AG20443 (cell line): ENCODE measurements at places on chromosomes 7 and 10.
A peak's percentile ranks its signal among the peaks of the same experiment; 100 is the strongest.

DNA sequence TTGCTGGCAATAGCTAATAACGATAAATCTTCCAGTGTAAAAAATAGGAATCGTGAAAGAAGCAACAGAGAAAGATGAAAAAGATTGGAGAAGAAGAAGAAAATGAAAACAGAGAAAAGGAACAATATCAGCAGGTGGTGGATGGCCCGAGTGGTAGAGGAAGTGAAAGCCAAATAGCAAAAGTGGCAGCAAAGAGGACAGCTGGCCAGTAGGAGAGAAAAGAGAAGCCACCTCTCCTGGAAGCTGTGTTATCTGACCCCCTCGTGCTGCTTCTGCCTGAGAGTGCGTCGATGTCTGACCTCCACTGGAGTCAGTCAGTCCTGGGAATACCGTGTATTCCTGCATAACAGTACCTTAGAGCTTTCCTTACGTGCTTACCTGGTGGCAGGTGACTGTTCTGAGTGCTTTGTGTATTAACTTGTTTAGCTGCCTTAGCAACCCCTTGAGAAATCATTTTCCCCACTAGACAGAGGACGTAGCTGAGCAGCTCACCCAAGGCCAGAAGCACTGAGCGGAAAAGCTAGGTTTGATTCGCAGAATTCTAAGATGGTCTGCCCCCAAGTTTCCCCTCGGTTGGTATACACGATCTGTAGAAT is 88.3 kb downstream of the CHN2 start:
- no peak for DNase-seq

DNA sequence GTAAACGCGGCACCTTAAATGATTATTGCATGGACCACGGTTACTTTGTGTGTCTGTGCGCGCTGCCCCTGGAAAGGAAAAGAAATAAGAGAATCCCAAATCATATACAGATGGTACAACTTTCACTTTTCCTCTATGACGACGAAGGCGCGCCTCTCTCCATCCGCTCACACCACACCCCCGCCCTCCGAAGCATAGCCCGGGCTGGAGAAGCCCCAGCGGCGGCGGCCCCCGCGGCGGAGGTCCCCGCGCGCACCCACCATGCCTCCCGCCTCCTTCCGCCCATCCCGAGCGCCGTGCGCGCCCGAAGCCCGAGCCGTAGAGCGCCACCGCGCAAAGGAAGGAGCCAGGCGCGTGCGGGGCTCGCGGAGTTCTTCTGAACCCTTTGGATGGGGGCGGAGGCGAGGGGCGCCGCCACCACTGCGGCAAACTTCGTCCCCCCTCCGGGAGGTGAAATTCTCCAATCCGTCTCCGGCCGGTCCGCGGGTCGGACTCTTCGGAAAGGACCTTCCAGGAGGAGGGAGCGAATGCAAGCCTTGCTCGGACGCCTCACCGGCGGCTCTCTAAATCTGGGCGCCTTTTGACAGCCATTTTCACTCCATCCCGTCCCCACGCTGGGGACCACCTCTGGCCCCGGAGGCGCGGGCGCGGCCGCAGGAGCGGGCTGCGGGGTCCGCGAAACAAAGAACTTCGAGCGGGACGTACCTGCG is 588 bp downstream of the GLI3 start:
- peak; percentile 72 for DNase-seq

GRCh38 chr7:63093481-63093880 is 905.2 kb upstream of the ZNF722 start:
- DNase-seq: no peak

GRCh38 chr7:102467581-102468477 is 3.0 kb downstream of the LRWD1 start:
- DNase-seq: no peak

GRCh38 chr10:103481974-103482531 is 3.0 kb upstream of the CALHM3 start:
- peak; percentile 74 for DNase-seq

DNA sequence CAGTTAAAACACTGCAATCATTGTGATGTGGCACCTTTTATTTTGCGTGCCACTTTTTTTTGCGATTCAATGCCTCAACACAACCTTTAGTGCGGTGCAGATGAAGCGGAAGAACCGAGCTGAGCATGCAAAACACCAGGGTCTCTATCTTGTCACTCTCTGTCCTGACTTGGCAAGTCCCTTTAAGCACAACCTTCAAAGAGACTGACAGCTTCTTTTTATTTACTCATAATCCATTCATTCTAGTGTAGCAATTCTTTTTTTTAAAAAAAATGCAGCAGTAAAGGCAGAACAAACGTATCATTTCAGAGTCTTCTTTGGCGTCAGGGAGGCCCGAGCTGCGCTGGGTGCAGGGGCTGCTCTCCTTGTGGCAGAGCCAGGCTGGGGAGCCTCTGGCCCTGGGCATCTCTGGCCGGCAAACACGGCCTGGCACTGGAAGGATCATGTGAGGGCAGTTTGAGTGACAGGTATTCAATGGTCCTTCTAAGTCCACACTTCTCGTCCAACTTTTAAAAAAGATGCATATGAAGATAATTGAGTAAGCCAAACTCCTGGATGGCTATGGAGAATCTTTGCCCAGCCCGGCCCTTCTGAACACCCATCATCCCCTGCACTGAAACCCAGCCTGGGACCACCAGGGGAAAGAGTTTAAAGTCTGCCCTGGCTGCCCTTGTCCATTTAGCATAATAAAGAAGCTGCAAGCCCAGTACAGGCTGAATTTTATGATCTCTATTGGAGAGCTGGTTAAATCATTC is 3.9 kb downstream of the PTF1A start:
- DNase-seq: no peak

DNA sequence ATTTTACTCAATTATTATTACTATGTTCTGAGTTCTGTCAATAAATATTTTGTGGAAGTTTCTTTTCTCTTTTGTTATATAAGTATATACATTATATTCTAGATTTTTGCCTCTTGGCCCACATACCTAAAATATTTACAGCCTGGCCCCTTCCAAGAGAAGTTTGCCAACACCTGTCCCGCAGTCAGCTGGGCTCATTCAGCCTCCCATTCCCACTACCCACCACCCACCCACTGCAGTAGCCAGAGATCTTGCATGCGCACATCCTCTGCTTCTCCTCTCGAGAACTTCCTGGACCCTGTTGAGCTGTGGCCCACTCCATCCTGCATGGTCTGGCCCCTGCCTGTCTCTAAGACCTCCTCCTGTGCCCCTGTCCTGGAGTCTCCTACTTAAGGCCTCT is 33.6 kb downstream of the WIPF3 start:
- DNase-seq: no peak

GRCh38 chr10:96153070-96153469 is 23.0 kb downstream of the ZNF518A start:
- no peak for DNase-seq

DNA sequence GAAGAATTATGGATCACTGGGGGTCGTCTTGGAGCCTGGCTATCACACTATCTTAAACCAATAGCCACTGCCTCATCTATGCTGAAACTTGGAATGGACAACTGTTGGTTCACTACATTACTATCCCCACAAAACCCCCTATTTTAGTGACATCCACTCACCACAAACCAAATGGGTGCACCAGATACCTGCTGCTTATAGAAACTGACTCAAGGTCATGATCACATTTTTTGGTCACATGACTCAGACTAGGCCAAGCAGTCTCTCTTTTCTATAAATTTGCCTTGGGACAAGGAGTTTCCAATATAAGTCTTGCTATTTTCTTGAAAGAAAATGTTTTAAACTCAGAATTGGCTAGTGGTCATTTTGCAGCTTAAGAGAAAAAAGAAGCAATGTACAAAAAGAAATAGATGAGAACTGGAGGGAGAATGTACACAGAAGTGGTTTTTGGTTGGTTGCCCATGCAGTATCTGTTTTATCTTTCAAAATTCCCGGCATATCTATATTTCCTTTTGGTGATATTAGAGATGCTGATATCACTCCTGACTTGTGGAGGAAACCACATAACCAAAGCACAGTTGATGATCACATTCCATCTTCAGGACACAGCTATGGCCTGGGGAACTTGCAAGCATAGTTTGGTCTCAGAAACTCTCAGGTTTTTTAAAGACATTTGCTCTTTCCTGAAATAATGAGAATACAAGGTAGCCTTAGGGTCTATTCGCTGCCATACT is 85.2 kb upstream of the CACNA2D1 start:
- no peak for DNase-seq

DNA sequence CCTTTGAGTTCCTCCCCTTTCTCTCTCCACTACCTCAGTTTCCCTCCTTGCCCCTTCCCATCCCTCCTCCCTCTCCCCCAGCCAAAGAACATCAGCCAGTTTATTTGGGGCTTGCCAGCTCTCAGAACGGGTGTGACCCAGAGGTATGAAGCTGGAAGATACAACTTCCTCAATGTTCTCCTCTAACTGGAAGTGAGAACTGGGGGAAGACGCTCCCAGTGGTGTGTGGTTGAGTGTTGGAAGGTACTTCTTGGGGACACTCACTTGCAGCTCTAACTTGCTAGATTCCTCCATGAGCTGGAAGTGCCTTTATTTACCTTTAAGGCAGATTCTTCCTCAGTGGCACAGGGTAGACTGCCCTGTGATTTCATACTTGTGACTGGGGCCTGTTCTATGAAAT is 110.5 kb upstream of the HABP2 start:
- no peak for DNase-seq

DNA sequence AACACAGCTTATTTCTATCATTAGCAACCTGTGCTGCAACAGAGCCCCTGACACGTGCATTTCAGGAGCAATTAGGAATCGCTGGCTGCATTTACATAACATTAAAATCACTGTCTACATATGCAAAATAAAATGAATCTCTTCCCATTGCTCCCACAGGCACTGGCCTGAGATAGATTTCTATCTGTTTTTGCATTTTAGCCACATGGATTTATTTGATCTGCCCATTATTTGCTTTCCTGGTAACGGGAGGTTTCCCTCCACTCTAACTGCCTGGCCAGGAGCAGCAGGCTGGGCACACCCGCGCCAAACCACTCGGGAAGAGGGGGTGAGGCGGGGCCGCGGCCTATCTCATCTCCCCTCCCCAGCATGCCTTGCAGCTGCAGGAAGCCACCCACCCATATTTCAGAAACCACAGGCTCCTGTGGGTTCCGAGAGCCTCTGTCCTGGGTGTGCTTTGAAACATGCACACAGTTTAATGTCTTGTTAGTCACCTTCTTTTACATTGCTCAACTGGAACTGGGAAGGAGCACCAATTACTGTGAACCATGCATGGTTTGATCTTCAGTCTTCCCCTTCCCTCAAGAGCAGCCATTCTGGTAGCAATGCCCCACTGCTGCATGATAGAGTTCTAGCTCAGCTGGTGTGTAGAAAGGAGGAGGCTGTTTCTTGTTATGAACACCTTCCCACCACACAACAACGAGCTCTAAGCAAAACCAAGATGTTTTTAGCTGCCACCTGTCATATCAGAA is 37.7 kb upstream of the IKZF1 start:
- DNase-seq: no peak

DNA sequence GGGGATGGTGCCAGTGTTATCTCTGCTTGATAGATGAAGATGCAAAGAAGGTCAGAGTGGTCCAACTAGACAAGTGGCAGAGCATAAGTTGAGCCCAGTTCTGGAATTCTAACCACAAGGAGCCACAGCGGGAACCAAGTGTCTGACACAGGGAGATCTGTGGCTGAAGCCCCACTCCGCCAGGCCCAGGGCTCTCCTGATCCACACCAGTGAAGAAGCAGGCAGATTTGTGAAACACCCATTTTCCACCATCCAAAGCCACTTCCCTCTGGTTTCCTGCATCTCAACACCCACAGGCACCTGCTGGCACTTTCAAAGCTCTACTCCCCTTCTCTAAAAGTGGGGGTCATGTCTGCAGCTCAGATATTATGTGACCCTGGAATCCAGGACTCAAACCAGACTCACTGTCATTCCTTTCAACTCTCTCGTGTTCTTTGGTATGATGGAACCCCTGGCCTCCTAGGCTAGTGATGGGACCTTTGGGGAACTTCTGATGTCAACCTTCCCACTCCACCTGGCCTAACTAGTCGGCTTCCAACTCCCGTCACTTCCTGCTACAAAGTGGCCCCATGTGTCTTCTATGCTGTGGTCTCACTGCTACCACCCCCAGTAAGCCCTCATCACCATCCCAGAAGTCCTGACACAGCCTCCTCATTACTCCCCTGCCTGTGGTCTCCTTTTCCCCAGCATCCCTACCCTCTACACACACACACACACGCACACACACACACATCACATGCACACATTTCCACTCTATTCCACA is 177.6 kb downstream of the GRID1 start:
- no peak for DNase-seq

GRCh38 chr7:69272101-69272500 is 326.2 kb upstream of the AUTS2 start:
- no peak for DNase-seq

- no peak for DNase-seq
Measured at GRCh38 chr10:48946891-48947500, 7.4 kb upstream of the LRRC18 start.

DNA sequence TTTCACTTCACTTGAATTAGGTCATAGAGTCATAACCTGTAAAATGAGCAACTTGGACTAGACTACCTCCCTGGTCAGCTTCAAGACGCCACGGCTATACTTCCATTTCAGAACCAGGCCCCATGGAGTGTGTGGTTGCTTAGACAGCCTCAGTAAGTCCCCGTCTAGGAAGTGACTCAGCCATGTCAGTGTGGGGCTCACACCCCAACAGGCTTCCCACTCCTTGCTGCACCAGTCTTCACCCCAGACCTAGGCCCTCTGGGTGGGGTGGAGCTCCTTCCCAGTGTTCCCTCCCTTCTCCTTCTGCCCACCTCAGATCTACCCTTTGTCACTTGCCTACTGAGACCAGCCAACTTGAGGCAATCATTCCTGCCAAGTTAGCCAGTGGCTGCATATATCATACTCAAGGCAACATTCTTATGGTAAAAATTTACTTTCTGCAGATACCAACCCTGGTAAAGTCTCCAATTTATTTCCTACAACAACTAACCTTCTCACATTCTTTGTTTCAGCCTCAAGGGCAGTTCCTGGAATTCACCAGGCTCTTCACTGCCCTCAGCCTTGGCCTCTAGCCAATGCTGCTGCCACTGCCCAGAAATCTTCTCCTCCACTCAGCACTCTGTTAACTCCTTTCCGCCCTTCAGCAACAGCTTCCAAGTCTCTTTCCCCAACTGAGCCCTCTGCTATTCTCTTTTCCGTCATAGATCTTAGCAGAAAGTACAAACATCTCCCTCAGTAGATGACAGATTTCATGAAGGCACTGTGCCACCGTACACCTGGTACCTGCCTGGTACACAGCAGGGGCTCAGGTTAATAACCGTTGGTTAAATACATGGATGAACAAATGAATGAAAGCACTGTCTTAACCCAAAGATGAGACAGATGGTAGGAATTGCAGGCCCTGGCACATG is 31.3 kb upstream of the ZNRF2 start:
- DNase-seq: peak; percentile 40
